Breast epithelium (tissue), 4 donors: ENCODE measurements at places on chromosomes 13 and 19. TPM values are rescaled to one million over a fixed set of nuclear protein-coding genes. Genes with fewer than 3 reads are reported as not detected.

RNF113B gene
- total RNA-seq, result not detected

ZFP14 gene
- 5.3 TPM for total RNA-seq

PODNL1 gene
- total RNA-seq, result 0.80 TPM

SYCN gene
- not detected for total RNA-seq

ADGRE3 gene
- not detected for total RNA-seq

TNNI3 gene
- total RNA-seq, result not detected
